ENCODE measurements at places on chromosomes 3 and 15. TPM values are rescaled to one million over a fixed set of nuclear protein-coding genes. Genes with fewer than 3 reads are reported as not detected.

DNA sequence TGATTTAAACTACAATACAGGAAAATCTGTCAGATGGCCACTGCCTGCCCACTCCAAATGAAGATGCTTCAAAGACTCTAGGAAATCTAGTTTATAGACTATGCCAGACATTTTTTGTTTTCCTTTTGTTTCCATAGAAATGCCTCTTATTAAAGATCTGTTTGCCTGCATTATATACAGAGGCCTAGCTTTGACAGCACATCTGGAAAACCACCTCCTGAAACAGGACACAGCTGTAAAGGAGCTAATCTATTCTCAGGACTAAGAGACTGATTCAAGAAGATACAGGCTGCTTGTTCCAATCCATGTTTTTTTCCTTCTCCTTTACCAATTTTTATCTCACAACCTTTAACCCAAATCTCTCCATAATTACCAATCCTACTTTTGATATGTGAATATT is 75.3 kb upstream of the STRIT1 start:
- H3K27me3 ChIP-seq = no peaks in the 10 kb centered on the region
- H3K4me1 ChIP-seq = peaks cover 8% of the 10 kb centered on the region
- no peak overlapping the region for H3K27ac ChIP-seq
- H3K36me3 ChIP-seq = peaks cover 4% of the 10 kb centered on the region
- DNase-seq = no peak

- H3K4me3 ChIP-seq = no peak overlapping the region
- no peaks in the 10 kb centered on the region for H3K4me1 ChIP-seq
- no peaks in the 10 kb centered on the region for H3K27me3 ChIP-seq
- no peak overlapping the region for H3K27ac ChIP-seq
- H3K36me3 ChIP-seq = no peaks in the 10 kb centered on the region
Measured at GRCh38 chr3:30341851-30342250, 264.6 kb upstream of the TGFBR2 start.

- H3K4me3 ChIP-seq = no peak overlapping the region
Measured at GRCh38 chr15:41797201-41797944, 23.1 kb downstream of the MAPKBP1 start.

Gene CCR1
- 0.98 TPM for total RNA-seq

Gene TRIM42
- total RNA-seq = not detected

Gene MME
- total RNA-seq = 50.3 TPM
